ENCODE measurements at places on chromosomes 13 and 19. TPM values are rescaled to one million over a fixed set of nuclear protein-coding genes. Genes with fewer than 3 reads are reported as not detected.

Gene CCDC70
- total RNA-seq, result not detected

Gene KLF1
- not detected for total RNA-seq

Gene ERICH4
- not detected for total RNA-seq

GRCh38 chr13:92459306-92459705 is 767.3 kb upstream of the GPC6 start:
- DNase-seq, result no peak

- no peak for DNase-seq
Measured at GRCh38 chr13:98261165-98261702, 84.2 kb upstream of the RNF113B start.

DNA sequence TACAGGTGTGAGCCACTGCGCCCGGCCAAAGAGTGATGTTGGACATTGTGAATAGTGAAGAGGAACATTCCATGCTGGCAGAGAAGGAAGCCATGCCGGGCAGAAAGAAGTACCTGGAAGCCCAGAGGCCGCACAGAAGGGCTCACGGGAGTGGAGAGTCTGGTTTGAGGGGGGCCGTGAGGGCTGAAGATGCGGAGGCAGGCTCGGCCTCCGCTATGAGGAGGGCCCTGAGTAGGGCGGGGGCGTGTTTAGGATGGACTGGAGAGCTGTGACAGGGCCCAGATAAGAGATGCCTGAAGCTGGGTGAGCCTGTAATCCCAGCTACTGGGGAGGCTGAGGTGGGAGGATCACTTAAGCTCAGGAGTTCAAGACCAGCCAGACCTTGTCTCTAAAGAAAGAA is 1.6 kb downstream of the JOSD2 start:
- no peak for DNase-seq

- DNase-seq, result no peak
Measured at GRCh38 chr13:96379967-96380366, 290.1 kb downstream of the HS6ST3 start.
